ENCODE measurements at places on chromosomes 4 and X.

- no peak for DNase-seq
Observed at GRCh38 chrX:135185795-135186443, 14.7 kb upstream of the CT55 start.

- no peak for DNase-seq
Observed at GRCh38 chrX:22186165-22186564, 86.5 kb upstream of the CBLL2 start.

GRCh38 chr4:176413171-176413570 lies 93.4 kb downstream of the SPCS3 start:
- DNase-seq = no peak

DNA sequence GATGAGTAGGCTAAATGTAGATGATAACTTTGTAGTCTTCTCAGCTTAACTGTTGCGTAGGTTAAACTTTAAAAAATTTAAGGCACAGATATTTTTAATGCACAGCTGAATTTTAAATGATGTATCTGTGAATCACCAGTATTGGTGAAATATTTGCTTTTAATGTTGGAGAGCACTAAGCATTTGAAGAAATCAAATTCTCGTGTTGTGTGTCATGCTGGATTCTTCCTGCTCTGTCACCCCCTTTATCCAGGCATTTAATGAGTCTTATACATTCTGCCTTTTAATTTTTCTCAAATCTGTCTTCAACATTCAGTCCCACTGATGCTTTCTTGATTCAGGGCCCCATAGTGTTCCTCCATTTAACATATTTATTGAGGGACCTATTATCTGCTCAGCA lies 76.7 kb downstream of the SLC4A4 start:
- no peak for DNase-seq

DNA sequence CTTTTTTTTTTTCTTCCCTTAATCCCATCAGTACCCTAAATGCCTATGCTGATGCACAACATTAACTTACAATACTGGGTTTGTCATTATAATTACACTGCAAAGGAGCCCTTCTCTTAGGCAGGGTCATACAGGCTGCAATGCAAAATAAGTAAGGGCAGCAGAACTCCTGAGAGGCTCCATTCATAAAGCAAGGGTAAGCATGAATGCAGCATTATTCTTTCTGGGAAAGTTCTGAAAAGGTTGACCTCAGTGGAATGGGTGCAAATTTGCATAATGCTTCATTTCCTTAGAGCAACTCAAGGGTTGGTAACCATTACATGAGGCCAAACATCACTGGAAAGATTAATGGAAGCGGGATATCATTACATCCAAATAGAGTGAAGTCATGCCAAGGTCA lies 789.2 kb downstream of the KLHL13 start:
- DNase-seq = no peak

GRCh38 chrX:13340182-13340791 lies 20.4 kb upstream of the ATXN3L start:
- DNase-seq = no peak

- DNase-seq = no peak
Observed at GRCh38 chr4:183072176-183072575, 26.9 kb upstream of the WWC2 start.

- DNase-seq = no peak
Observed at GRCh38 chrX:130084631-130085237, 25.6 kb downstream of the ELF4 start.

DNA sequence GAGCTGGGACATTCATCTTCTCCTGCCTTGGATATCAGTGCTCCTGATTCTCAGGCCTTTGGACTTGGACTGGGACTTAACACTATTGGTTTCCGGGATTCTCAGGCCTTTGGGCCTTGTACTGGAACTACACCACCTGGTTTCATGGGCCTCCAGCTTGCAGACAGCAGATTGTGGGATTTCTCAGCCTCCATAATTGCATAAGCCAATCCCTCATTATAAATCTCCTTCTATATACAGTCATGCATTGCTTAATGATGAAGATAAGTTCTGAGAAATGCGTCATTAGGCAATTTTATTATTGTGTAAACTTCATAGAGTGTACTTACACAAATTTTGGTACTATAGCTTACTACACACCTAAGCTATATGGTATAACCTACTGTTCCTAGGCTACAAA lies 8.9 kb upstream of the CCNG2 start:
- no peak for DNase-seq

DNA sequence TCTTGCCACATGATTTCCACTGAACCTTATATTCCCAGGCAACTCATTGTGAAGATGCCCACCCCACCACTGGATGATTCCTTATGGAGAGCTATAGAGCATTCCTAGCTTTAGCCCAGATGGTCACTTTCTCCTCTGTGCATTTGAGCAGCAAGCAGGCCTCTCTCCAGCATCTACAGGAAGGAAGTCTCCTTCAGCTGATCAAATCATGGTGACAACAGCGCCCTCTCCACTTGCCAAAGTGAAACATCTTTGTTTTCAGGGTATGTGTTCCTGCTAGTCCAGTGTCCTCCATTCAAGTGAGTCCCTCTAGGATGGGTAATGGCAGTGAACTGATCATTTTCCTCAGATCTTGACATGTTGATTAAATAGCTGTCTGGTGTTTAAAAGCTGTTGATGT lies 10.9 kb upstream of the SYTL5 start:
- no peak for DNase-seq

DNA sequence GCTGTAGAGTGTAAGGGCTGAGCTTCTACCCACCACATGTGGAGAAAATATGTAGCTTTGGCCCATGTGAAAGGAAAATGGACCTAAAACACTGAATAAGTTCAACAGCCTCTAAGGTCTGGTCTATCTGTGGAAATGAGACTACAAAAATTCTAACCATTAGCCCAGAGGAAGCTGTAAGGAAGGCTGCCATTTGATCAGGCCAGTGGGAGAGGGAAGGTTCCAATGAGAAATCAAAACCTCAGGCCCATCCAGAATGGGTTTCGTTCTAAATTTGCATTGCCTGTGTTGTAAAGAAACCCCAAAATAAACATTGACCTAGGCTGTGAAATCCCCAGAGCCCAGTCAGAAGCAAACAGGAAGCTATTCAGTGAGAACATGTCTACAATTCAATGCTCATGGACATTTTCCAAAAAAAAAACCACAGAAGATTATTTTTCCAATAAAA lies 320.4 kb upstream of the SLC7A11 start:
- no peak for DNase-seq

DNA sequence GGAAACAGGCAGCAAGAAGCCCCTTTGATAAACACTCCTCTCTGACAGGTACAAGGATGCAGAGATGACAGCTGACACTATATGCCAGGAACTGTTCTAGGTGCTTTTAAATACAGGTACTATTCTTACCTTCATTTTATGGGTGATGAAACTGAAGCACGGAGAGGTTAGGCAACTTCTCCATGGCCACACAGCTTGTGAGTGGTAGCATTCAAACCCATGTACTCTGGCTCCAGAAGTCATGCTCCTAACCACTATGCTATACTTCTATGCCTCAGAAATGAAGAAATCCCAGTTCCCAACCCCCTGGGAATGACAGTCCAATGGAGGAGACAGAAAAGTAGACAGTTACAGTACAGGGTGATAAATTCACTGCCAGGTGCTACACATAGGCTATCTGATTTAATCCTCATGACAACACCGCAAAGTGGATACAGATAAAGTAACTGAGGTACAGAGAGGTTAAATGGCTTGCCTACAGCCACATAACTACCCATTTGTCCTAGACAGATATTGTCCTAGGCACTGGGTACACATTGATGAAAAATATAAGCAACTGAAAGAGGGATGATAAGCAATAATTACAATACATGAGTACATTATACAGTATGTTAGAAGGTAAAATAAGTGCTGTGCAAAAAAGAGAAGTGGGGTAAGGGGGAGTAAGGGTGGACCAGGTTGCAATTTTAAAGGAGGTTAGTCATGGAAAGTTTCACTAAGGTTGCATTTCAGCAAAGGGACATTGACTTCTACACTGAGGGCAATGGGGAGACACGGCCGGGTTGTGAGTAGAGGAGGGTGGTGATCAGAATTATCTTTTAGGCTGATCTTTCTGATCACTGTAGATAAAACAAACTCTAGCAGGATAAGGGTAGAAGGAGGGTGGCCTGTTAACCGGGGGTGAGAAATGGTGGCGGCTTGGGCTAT lies 1.6 kb upstream of the F8 start:
- DNase-seq = no peak

GRCh38 chr4:85603437-85604336 lies 128.7 kb downstream of the ARHGAP24 start:
- no peak for DNase-seq

DNA sequence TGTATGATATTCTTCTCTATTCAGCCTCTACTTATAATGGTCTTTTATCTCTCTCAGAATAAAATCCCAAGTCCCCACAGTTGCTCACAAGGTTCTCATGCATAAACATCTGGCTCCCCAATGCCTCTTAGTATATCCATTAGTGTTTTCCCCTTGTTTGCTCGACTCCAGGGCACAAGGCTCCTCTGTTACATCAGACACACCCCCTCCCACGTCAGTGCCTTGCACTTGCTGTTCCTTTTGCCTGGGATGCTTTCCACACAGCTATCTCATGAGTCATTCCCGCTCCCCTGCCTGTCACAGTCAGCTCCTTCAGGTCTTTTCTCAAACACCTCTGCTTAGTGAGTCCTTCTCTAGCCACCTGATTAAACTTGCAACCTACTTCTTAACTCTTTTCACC lies 260.2 kb downstream of the IL1RAPL1 start:
- no peak for DNase-seq

DNA sequence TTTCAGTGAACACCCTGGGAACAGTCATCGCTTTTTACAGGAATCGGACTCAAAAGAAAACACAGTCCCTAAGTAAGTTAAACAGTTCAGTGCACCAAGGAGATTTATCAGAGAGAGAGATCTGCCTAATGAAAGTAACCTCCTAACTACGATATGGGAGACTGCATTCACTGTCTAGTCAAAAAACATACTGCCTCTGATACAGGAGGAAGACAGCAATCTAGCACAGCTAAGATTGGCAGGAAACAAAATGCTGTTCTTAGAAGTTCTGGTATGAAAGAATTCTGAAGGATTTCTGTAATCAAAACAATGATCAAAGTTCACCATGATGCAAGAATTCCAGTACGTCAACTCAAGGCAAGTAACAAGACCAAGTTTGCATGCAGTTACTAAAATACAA lies 92.8 kb downstream of the MAML3 start:
- DNase-seq = no peak

- DNase-seq = no peak
Observed at GRCh38 chr4:97150966-97151365, 992.3 kb downstream of the STPG2 start.

GRCh38 chrX:132480581-132481203 lies 8.1 kb downstream of the MBNL3 start:
- DNase-seq = peak; percentile 62

GRCh38 chrX:44997888-44998287 lies 124.9 kb downstream of the KDM6A start:
- DNase-seq = no peak

DNA sequence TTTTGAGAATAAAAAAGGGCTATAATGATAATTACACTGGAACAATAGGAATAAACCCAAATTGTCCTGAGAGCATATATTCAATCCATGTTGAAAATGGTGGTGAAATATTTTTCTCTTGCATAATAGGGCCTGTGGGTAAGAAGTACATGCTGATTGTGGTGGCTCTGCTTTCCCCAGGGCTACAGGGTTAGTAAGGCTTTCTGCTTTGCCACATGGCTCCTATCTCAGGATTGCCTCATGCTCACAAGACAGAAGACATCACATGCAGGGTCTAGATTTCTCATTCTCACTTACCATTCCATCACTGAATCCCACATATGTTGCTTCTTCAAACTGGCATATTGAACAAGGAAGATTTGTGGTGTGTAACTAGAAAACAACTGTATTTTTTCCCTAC lies 12.4 kb upstream of the VEGFC start:
- DNase-seq = no peak

GRCh38 chr4:81746071-81746470 lies 274.4 kb upstream of the RASGEF1B start:
- DNase-seq = no peak

DNA sequence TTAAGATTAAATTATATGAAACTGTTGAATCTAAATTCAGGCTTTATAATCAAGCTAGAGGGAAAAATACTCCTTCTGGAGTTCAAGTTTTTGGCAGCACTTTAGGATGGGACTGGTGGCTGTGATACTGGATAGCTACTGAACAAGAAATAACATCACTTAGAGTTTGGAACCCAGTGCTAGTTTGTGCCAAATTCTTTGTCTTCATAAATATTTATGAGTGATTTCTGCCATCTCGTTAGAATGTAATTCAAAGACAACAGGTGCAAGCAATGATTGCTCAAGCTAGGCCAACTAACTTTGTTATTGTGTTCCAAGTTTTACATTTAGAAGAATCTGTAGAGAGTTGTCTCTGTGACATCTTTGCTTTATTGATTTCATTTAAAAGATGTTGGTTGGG lies 417.9 kb downstream of the FAT4 start:
- no peak for DNase-seq

GRCh38 chr4:48944252-48944651 lies 37.7 kb upstream of the OCIAD2 start:
- no peak for DNase-seq

- no peak for DNase-seq
Observed at GRCh38 chr4:127217586-127218229, 415.0 kb upstream of the INTU start.

GRCh38 chrX:149909324-149910177 lies 19.8 kb upstream of the HSFX4 start:
- DNase-seq = no peak

DNA sequence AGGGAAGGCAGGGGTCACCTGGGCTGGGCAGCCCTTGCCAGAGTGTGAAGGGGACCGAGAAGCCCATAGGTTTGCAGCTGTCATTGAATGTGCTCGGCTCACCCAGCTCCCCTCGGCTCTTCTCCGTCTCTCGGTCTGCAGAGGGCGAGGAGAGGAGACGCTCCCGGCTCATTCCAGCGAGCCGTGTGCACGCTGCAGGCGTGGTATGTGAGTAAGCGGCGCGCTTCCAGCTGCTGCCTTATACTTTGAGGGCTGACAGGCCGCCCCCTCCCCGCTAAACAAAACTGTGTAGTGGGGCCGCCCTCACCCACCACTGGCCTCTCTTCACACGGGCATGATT lies 23.0 kb upstream of the BCORL1 start:
- no peak for DNase-seq

- DNase-seq = no peak
Observed at GRCh38 chr4:11669156-11669555, 240.5 kb upstream of the HS3ST1 start.

DNA sequence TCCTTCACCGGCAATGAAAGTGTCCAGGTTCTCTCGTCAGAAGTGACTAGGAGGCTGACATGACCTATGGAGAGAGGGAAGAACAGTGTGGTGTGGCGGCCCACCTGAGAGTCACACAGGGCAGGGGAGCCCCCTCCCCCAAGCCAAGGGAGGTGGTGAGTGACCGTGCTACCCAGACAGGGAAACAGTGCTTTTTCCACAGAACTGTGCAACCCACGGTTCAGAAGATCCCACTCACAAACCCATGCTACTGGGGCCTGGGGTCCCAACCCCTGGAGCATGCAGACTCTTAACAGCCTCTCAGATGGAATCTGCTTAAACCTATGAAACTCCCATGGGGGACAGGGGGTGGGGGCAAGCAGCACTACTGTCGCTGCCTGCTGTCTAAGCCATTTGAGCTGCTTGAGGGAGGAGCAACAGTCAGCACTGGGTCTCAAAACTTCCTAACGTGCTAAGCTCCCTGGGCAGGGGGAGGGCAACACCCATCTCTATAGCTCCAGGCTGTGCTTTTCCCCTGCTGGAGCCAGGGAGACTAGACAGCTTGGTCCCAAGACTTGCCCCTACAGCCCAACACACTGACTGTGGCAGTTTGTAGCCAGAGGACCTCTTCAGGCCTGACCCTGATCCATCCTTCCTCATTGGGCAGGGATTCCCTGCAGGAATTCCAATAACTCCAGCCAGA lies 850.4 kb upstream of the AADAT start:
- DNase-seq = no peak

GRCh38 chr4:175745329-175745728 lies 66.7 kb downstream of the GPM6A start:
- DNase-seq = no peak

Data from left lung (tissue), 14 donors.